Dermis blood vessel endothelial cell (primary cell): ENCODE measurements at places on chromosomes 6 and 20.

GRCh38 chr20:37871751-37872150, 31.2 kb upstream of the VSTM2L start:
- no peak for DNase-seq

- DNase-seq = no peak
Measured at GRCh38 chr6:149483334-149483725, 1.5 kb downstream of the ZC3H12D start.

DNA sequence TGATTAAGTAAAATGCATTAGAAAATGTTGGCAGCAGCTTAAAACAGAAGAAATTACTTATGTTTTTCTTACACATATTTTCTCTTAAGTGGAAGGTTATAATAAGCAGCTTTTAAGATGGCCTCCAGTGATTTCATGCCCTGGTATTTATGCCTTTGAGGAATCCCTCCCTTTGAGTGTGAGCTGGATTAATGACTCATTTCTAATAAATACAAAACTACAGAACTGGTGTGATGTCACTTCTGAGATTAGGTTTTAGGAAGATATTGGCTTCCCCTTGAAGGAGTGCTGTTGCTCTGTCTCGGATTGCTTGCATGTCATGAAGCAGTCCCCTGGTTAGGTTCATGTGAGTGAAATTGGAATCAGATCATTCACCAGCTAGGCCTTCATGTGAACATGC, 143.2 kb upstream of the EPHA7 start:
- DNase-seq = no peak

DNA sequence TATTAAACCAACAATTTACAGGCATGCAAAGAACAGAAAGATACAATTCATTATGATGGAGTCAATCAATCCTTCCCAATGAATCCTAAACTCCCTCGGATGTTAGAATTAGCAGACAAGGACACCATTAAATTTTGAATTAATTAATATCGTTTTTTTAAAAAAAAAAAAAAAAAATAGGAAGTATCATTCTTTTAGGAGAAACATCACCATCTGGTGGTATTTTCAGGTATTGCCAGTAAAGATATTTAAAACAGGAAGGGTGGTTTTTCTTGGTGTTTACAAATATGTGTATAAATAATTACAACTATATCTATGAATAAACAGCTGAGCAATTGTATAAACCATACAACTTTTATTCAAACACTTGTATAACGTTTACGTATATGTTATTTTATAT, 564.4 kb downstream of the HAO1 start:
- peak; percentile 47 for DNase-seq

DNA sequence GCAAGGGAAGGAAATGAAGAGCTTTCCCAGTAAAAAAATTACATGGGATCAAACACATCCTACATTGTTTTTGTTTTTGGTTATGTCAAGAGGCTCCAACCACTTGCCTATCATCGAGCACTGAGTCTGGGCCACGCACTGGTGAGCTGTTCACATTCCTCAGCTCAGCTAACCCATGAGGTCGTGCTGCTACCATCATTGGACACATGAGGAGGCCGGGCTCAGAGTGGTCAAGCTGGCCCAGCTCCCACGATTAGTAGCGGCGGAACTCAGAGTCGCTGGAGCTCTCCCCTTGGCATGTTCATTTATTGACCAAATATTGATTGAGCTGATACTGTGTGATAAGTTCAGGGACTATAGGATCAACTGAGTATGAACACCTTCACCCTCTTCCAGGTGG, 164.9 kb downstream of the CDH26 start:
- DNase-seq = no peak

DNA sequence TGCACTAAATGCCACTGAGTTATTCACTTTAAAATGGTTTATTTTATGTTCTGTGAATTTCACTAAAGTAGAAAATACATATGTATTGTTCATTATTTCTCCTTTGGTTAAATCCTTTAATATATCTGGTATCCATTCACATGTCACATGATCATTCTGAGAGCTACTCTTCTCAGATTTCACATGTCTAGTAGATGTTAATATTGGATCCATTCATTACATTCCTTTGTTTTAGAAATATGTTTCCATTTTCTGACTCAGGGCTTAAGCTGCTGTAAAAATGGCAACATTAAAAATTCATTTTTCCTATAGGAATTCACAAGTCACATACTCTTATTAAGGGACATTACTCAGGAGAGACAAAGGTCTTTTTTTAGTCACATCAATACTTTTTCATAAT, 205.4 kb downstream of the ZFAND3 start:
- DNase-seq = no peak

DNA sequence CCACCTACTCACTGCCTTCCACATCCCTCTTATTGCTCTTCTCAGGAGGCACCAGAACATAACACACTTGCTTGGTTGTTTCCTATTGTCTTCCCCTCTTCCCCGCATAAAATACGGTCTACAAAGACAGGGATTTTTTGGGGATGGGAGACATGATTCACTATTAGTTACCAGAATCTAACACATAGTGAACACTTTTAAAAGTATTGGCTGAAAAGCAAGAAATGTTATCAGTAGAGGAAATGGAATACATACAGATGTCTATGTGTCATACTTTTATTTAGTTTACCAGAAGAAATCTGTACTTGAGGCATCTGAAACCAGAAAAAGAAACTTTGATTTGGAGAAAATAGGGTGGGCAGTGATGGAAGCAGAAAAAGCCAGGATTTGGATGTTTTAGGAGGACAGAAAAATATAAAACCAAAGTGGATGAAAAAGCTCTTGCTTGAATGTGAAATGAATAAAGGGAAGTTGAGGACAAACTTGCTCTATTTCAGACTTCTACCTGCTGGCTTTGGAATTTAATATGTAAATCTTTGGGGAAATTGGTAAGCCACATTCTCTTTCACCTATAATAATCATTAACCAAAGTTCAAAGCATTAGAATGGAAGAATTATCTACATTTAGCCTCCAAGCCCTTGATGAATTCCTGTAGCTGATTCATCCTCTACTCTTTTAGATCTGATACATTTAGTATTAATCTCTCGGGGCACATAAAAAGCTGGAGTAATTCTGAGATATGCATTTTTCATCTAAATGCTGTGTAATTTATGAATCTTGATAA, 82.6 kb downstream of the DOK5 start:
- no peak for DNase-seq

DNA sequence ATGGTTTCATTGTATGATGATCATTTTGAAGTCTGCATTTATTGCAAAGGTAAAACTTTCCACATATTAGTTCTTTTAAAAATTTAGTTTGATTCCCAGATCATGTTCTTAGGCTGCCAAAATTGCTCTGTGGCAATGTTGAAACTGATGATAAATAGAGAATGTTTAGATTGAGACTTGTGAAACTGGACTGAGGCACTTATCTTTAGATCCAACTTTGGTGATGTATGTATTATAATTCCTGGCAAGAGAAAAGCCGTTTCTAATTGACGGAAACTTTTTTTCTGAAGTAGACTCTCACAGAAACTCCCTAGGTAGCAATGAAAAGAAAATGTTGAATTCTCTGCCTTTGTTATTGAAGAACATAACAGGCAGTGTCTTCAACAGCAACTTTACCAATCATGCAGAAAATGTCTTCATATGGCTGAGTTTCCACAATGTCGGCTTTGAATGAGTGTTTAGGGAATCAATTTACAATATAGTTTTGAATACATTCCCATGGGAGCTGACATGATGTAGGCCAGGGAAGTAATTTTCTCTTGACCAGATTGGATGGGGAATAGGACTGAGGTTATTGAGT, 456.2 kb downstream of the CD109 start:
- DNase-seq = no peak

DNA sequence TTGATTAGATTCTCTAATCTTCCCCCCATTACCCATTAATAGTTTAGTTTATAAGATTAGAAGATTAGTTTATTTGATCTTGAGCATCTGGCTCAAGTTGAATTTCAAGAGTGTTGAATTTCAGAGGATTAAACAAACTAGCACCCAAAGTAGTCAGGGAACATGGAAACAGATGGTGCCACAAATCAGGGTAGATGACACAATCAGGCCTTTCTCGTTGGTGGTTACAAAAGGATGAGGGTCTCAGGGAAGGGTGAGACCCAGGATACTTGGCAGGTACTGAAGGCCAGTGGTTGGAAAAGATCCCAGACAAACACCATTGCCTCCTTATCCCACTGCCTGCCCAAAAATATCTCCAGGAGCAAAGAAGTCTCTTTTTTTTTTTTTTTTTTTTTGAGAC, 29.5 kb upstream of the ADGRF1 start:
- DNase-seq = no peak

GRCh38 chr6:129749749-129750120, 39.8 kb upstream of the ARHGAP18 start:
- peak; percentile 78 for DNase-seq

GRCh38 chr6:25233226-25233625, 45.9 kb upstream of the CARMIL1 start:
- DNase-seq = no peak

- DNase-seq = no peak
Measured at GRCh38 chr6:129786548-129786947, 74.6 kb downstream of the TMEM244 start.

GRCh38 chr6:74333406-74333805, 637.4 kb downstream of the CD109 start:
- DNase-seq = no peak
